ENCODE measurements at places on chromosomes 16 and 17.
A peak's percentile ranks its signal among the peaks of the same experiment; 100 is the strongest.

- no peak for DNase-seq
These were observed 594 bp upstream of the CARHSP1 start for GRCh38 chr16:8869212-8869987.

- no peak for DNase-seq
These were observed 23.1 kb downstream of the CDC42EP4 start for GRCh38 chr17:73288534-73289302.

DNA sequence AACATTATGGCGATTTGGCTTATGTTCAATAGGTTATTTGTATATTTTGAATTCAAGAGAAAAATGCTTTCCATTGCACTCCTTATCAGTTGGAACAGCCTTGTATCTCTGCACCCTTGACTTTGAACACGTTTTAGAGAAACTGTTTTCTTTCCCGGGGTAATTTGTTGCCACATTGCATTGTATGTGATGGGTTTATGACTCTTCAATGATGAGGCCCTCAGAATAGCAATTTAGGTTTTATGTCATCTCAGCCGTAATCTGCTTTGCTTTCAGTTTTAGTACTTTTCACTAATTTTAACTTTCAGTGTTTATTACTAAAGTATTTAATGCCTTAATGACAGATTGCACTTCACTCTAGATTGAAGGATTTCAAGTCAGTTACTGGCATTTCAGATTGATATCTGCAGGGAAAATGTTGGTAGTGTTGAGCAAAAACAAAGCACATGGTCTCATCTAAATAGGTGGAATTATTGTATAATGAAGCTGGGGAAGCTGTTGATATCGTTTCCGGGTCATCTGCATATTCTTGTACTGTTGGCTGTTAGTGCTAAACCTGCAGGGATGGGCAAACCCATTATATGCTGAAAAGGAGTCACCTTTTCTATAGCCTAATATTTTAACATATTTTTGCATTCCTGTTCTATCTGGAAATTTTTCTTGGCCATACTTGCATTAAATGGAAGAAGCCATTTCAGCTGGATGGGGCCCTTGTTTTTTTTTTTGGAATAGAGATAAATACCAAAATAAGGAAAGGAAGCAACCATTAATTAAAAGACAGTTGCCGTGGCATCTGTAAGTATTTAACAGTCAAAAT lies 2.0 kb downstream of the LUC7L3 start:
- DNase-seq: peak; percentile 68

DNA sequence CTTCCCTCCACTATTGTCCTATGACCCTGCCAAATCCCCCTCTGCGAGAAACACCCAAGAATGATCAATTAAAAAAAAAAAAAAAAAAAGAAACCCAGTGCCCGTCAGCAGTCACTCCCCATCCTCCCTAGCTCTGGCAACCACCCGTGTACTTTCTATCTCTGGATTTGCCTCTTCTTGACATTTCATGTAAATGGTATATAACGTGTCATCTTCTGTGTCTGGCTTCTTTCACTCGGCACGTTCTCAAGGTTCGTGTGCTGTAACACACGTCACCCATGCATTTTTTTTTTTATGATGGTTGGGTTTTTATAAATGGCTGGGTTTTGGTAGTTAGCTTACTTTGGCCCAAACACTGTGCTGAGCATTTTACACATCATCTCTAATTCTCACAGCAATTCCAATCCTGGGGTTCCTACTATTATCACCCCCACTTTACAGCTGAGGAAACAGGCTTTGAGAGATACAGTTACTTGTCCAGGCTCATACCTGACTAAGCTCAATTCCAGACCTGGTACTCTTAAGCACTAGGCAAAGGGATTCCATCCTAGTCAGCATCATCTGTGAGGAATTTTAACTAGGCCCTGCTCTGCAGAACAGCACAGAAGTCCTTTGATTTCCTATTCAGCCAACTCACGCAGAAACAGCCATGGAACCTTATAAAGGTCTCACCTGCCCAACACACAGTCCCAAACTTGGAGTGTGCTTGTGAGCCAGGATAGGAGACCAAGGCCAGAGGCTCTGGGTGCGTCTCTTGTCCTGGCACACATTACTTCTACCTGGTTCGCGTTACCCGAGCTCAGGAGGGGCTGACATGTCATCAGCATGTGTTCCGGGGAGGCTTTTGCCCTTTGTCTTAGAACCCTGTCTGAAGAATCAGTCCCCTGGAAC lies 11.7 kb downstream of the NDUFAB1 start:
- no peak for DNase-seq

GRCh38 chr16:69187446-69188235 lies 677 bp downstream of the SNTB2 start:
- peak; percentile 41 for DNase-seq

DNA sequence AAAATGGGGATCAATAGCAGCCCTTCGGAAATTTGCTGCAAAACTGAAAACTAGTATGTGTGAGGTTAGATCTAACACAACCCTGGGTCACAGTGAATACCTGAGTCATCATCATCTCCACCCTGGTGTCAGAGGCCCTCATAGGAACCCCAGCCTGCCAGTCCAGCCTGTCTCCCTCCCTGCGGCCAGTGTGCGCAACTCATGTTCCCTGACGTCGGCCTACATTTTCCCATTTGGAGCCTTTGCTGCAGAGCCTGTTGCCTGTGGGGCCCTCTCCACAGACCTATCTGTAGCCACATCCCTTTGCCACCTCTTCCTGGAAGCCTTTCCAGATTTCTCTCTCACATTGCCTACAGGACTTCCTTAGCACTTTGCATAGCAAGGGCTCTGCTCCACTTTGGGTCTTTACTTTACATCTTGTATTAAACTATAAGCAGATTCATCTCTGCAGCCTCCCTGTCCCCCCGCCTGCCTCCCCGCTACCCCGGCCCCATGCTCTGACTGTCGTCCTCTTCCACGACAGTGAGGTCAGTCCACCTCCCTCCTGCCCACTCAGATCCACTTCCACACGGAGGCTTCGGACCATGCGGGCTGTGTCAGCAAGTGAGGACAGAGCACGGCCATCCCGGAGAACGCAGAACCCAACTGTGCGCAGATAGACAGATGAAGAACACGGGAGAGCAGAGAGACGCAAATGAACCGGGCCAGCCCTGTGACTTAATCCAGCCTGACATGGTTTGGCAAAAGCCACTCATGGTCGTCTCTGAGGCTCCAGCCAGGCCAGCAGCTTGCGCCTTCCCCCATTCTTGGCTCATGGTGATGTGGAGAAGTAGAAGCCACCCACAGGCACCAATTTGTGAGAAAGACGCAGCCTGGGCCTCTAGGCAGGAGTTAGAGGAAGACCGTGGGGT lies 31.0 kb downstream of the NGFR start:
- no peak for DNase-seq

GRCh38 chr16:8936421-8936820 lies 27.3 kb downstream of the USP7 start:
- peak; percentile 30 for DNase-seq

DNA sequence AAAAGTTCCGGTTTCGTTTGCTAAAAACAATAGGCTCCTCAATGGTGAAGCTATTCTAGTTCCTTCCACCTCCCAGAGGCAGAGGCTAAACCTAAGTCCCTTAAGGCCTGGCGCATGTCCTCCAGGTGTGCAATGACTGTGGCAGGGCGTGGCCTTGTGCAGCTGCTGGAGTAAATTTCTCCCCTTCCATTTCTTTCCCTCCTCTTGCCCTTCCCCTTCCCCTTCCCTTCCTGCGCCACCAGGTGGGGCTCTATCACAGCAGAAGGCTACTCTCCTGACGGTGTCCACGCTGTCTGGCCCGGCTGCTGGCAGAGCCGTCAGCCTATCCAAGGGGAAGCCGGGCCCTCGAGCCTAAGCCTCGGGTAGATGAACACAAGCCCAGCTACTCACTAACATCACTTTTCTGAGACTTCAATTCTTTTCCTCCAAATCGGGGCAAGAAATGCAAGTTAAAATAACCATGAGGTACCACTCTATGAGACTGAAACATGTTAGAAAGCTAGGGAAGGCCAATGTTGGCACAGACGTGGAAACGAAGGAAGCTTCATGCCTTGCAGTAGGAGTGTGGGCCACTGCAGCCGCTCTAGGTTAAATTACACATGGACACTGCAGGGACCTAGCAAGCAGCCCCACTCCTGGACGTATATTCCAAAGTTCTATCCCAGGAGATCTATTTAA lies 34.4 kb downstream of the C16orf78 start:
- peak; percentile 69 for DNase-seq

GRCh38 chr17:51059781-51060180 lies 60.9 kb downstream of the SPAG9 start:
- no peak for DNase-seq

DNA sequence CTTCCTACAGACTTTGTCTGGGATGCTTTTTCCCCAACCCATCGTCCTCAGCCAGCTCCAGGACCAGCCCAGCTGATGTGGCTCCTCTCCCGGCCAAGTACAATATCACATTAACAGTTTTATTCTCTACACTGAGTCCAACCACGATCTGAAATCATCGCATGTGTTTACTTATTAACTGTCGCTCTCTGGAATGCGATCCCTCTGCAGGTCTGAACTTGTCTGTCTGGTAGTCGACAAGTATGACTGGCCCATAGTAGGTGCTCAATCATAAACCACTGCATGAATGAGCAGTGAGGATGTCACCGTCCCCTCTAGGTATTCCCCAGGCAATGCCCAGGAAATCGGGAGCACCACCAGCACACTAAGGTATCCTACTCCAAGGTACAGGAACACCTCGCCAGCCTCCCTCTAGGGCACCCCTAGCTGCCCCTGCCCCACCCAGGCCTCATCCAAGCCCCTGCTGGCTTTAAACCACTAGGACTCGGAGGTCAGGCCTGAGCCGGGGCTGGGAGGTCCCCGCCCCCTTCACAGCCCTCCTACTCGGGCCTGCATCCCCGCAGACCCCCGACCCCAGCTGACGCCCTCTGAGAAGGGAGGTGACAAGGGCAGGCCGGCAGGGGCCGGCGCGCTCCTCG lies 27.7 kb downstream of the RTN4RL1 start:
- no peak for DNase-seq

DNA sequence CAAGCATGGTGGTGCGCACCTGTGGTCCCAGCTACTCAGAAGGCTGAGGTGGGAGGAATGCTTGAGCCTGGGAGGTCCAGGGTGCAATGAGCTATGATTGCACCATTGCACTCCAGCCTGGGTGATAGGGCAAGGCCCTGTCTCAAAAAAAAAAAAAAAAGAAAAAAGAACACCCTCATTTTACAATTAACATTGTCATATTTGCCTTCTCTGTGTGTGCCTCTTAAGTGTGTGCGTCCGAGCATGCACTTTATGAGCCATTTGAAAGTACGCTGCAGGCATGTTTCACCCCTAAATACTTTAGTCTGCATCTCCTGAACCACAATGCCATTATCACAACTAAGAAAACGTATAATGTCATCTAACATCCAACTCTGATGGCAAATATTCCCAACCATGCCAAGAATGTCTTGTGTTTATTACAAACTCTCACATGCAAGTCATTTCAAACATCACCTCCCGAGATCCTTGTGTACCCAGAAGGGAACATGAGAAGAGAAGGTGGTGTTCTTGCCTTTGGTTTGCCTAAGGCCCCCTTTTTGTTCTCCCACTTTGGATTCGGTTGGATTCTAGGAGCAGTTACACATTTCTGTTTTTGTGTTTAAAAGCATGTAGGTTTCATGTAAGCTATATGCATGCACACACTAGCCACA lies 38.0 kb downstream of the CDH1 start:
- no peak for DNase-seq

DNA sequence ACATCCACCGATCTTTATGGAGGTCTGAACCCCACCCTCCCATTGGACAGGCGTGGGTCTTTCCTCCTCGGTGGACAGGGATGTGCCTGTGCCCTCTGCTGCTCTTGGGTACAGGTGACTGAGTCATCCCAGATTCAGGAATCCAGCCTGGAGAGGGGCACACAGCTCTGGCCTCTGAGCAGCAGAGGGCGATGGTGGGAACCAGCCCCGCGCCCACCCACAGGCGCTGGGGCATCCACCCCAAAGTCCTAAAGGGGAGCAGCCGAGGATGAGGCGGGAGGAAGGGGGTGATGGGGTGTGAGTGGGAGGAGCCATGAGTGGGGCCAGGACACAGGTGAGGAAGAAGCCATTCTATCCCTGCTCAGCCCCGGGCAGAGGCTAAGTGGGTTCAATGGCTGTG lies 35.0 kb downstream of the ENGASE start:
- DNase-seq: no peak

DNA sequence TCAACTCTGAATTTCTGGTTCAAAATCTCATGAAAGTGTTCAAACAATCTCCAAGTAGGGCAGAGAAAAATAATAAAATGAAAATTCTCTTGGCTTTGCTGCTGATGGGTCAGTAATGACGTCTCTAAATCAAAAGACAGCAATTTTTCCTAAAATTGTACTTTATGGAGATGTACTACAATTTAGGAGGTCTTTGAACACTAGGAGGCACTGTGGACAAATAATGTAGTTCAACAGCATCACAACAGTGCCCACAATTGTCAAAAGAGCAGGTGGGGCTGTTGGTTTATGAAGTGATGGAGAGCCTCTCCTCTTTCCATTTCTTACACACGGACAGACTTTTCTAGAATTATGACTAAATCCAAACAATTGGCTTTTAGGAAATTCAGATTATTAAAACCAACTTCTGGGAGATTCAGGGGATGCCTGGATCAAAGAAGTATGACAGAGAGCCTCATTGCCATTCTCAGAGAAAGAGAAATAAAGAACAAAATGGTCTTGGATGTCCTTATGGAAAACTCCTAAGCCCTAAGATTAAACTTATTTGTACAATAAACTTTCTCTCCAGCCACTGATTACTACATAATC lies 23.8 kb downstream of the EZH1 start:
- DNase-seq: peak; percentile 84

- DNase-seq: peak; percentile 63
These were observed 18.5 kb downstream of the TBKBP1 start for GRCh38 chr17:47712330-47713023.

DNA sequence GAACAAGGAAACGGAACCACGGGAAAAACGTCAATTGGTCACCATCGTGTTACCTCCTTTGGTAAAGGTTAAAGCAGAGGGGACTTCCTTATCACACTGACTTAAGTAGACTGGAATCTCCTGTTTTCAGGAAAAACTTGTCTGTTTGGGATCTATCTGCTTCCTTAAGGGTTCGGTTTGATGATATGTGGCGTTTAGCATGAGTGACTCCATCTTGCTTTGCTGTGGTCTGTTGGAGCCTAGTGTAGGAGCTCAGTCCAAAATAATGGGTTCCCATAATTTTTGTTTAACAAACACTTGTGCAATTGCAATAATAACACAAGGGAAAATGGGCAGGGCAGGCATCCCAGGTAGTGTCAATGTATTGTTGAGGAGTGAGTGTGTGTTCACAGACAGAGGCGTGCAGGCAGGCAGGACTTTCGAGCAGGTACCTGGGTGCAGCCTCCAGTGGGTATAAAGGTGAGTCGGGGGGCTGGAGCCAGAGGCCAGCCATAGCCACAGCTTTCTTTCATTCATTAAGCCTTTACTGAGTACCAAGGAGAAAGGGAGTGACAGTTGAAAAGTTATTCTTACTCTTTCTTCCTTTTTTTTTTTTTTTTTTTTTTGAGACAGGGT lies 4.3 kb upstream of the ENGASE start:
- DNase-seq: no peak

- no peak for DNase-seq
These were observed 930.9 kb upstream of the CDH8 start for GRCh38 chr16:62967163-62967562.
